Activated B cell treated with CpG ODN at 0.5 μM for 24 hours (primary cell): ENCODE measurements at places on chromosomes 4 and X.

DNA sequence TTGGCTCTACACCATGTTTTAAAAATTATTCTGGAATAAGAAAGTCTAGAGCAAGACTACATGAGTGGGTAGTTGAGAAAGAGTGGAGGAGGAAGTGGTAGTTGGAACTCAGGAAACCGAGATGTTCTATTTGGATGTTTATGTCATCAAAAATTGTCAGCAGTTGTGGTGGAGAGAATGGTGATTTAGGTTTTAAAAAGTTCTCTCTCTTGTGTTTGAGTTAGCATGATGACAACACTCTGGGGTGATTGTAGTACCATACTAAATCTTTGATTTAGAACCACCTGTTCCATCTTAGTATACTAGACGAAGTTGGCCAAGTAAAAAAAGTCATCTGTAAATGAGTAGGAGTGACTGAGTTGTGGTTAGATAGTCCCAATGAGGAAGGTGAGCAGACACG, 40.7 kb downstream of the KLHL2 start:
- DNase-seq = no peak

DNA sequence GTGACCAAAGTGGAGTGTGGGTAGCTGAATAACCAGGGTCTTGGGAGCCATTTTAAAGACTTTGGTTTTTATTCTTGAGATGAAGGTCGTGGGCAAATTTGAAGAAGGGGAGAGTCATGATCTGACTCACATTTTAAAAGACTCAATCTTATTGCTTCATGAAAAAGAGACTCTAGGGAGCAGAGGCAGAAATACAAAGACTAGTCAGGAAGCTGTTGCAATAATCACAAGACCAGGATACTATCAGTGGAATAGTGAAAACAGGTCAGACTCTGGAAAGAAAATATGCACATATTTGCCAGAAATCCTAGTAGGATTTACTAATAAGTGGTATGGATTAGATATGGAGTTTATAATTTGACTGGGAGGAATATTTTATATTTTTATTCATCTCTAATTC, 448.4 kb downstream of the RAPGEF2 start:
- no peak for DNase-seq

DNA sequence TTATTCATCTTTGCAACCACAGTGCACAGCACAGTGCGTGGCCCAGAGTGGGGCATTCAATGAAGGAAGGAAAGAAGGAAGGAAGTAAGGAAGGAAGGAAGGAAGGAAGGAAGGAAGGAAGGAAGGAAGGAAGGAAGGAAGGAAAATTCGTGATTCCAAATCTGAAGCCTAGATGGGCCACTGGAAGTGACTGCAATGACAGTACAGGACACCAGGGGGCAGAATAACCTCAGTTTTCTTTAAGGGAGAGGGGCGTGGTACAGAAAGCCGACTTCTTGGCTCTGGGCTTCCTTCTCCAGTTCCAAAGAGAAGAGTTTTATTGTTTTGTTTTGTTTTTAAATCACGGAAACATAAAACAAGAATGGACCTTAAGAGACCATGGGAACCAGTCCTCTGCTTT, 47.8 kb downstream of the APLN start:
- DNase-seq = no peak

DNA sequence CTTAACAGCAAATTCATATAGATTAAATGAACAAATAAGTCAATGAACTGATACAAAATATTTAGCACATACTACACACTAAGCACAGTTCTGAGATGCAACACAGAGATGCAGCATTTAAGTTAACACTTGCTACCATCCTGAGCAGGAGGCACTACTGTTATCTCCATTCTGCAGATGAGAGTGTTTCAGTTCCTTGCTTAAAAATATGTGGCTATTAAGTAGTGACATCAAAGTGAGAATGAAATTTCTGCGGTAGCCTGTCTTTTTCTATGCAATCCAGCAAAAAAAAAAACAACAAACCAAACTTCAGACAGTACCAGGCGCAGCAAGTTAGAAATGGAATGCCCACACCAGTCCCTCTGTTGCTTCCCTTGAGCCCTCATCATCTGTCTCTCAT, 90.8 kb downstream of the SHISA3 start:
- DNase-seq = no peak

GRCh38 chr4:39446842-39447573, 11.7 kb downstream of the RPL9 start:
- peak; percentile 80 for DNase-seq

- DNase-seq = no peak
Measured at GRCh38 chr4:28948501-28948900, 1771.7 kb upstream of the PCDH7 start.

- no peak for DNase-seq
Measured at GRCh38 chrX:1946974-1947373, 332.1 kb downstream of the ASMT start.

DNA sequence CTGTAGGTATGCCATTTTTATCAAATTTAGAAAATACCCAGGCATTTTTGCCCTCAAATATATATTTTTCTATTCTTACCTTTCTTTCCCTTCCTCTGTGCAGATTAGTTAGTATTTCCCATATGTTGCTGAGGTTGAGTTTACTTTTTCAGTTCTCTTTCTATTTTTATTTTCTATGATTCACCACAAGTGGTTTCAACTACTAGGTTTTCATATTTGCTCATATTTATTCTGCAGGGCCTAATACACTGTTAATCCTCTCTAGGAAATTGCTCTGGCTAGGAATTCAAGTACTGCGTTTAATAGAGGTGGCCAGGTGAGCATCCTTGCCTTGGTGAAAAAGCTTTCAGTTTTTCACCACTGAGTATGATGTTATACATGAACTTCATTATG, 1535.3 kb upstream of the PCDH10 start:
- no peak for DNase-seq

- DNase-seq = no peak
Measured at GRCh38 chr4:140070366-140070765, 83.6 kb downstream of the MAML3 start.

DNA sequence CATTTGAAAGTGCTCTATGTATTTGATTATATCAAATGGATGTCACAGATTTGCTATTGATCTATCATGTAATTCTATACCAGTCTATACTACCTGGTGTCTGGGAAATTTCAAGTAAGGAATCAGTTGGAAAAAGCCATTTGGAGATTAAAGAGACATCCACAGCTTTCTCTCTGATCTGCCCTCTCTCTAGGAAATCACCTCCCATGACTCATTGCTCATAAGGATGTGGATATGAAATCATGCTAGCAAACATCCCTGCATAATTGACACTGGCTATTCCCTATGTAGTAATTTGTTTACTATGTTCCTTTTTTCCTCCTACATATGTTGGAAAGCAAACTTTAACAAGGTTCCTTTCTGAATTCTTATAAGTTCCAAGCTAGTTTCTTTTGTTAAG, 94.3 kb downstream of the TEX13A start:
- no peak for DNase-seq

GRCh38 chr4:144208074-144208473, 67.6 kb upstream of the GYPA start:
- no peak for DNase-seq

GRCh38 chrX:22320236-22320873, 47.6 kb downstream of the CBLL2 start:
- DNase-seq = no peak

DNA sequence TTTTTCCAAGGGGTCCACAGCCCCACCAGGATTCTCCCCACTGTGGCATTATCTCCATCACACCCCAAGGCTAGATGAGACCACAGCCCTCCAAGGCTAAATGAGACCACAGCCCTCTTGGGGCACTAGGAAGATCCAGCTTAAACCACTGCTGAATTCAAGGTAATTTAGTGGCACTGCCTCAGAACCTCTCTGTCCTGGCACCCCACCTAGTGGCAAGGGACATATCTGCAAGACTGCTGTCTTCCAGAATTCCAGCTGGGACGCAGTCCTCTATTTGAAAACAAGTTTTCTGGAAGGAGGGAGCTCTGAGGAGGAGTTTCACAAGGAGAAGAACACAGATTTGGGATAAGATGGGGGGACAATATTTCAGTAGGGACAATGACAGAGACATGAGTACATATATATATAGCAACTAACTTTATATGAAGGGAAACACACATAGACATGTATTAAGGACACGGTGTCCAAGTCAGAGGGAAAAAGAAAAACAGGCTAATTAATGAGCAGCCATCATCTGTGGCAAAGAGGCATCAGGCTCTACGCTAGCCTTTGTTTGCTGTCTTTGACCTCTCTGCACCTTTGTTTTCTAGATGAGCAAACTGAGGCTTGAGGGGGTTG, 9.3 kb downstream of the CETN2 start:
- DNase-seq = no peak

GRCh38 chr4:19729886-19730651, 521.6 kb upstream of the SLIT2 start:
- DNase-seq = no peak
